Hepatic stellate cell (primary cell): ENCODE measurements at places on chromosomes 1 and 21.

DNA sequence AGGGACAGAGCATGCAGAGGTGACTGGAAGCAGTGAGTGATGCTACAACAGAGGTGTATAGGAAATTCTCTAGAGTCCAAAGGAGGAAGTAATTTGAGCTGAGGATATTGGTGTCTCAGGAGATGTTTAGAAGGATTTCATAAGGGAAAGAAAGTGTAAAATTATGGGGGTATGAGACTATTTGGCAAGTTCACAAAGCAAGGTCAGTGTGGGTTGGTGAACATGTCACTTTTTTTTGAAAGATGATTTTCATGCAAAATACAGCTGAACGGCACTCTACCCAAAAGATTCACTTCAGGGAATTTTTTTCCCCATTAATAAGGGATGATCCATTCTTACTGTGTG, 24.1 kb downstream of the HMGCS2 start:
- no peak for DNase-seq

GRCh38 chr1:20590306-20590777, 1.4 kb downstream of the CDA start:
- peak; percentile 52 for DNase-seq

GRCh38 chr1:86992861-86993260, 78.4 kb downstream of the HS2ST1 start:
- DNase-seq = no peak

DNA sequence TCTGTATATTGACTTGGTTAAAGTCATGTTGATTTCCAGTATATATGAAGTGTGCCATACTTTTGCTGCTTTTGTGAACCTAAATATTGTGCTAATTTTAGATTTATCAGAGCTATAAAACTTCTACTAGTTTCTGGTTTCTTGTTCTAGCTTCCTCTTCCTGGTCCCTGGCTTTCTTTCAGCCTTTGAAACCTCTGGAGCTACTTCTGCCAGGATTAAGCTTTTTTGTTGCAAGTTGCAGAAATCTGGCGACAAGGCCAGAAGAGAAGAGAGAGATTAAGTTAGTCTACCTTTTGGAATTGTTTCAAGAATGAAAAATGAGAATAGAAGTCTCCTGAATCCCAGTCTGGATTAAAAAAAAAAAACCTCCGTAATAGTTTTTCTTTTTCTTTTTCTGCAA, 13.5 kb downstream of the RNF2 start:
- no peak for DNase-seq

DNA sequence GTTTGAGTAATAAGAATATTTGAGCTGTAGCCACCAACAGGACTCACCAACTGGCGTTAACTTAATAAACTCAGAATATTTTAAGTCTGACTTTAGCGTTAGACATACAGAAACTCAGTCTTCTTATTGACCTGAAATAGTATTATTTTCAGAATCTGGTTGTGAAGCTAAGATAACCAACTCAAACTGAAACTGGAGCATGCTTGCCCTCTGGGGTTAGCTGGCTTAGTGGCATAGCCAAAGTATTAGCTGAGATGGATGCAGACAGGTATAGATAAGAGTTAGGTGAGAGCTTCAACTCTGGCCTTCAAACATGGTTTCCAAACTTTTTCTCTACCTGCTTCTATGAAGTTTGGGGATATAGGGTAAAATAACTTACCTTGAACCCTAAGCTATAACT, 40.5 kb downstream of the AMY1C start:
- no peak for DNase-seq

- no peak for DNase-seq
Measured at GRCh38 chr1:24737368-24738117, 7.7 kb upstream of the CLIC4 start.

DNA sequence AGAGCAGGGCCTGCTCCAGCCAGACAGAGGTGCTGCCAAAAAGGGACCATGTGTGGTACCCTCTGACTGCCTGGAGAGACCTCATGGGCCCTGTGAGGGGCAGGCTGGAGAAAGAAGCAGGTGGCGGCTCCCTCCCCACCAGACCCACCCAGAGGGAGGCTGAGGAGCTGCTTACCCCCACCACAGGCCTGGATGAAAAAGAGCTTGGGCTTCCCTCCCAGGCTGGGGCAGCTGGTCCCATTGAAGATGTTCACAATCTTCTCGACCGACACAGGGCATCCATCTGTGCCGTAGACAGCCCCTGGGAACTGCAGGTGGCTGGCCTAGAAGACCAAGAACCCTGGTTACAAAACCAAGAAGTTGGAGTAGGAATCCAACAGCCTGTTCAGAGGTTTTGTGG, 19.6 kb downstream of the CASP9 start:
- no peak for DNase-seq

DNA sequence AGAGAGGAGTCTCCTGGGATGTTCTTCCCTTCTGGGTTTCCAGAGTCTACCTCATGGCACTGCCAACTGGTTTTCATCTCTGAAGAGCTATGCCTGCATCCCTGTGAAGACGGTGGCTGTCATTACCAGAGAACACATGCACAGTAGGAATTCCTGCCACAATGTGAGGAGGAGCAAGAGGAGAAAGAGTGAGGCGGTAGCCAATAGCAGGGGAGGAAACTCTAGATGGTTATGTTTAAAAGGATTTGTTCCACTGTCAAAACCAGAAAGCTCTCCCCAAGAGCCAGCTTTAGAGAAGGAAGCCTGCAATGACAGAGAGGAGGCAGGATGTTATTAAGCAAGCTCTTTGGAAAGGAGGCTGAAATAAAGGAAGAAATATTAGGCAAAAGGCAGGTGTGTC, 12.3 kb downstream of the LMX1A start:
- DNase-seq = no peak

- DNase-seq = no peak
Measured at GRCh38 chr1:17053086-17053684, 647 bp downstream of the SDHB start.

DNA sequence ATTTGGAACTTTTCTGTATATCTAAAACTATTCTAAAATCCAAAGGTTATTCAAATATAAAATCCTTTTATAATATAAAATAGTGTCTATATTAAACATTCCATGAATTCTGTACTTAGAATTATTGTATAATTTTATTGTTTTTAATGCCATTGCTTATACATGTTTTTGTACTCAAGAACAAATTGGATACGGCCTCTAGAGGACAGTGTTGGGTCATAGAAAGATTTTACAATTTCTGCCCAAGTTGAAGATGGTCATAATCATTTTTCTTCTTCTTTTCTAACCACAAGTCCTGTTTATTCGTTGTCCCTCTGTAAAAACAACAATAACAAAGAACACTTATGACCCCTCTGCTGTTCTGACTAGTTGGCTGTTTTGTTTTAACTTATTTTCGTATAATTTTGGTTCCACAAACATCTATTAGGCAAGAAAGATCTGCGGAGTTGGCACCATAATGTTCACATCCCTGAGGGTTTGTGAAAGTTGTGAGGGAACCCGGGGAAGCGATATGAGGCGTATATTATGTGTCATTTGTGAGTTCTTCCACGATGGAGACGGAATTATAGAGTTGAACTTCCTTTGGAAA, 75.7 kb upstream of the KIF26B start:
- DNase-seq = no peak

DNA sequence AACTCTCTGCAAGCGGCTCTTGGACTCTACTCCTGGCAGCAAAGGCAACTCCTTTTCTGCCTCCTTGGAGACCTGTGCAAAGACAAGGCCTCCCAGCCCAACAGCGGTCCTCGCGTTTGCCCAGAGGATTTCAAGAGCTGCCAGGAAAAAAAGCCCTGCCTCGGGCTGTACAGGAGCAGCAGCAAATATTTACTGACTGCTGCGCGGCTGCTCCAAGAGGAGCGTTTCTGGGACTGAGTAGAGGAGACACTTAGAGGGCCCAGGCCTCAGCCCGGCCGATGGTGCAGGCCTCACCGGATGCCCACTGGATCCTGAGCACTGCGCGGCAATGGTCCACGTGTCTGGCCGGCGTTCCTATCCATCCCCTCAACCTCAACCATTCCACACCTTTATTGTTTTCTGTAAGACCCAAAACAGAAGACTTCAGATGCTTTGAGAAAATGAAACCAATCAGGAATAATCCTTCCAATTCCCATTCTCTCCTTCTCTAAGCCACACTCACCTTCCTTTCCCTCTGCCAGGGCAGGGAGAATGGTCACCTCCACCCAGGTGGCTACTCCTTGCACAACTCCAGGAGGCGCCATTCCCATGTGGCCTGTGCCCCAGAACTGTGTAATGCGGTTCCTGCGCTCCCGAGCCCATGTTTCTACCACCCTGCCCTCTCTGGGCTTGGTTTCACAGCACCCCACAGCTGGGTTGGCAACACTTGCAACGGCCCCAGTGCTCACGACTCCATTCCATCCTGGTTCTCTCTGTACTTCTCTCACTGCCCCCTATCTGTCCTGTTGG, 215.8 kb downstream of the TRABD2B start:
- no peak for DNase-seq

DNA sequence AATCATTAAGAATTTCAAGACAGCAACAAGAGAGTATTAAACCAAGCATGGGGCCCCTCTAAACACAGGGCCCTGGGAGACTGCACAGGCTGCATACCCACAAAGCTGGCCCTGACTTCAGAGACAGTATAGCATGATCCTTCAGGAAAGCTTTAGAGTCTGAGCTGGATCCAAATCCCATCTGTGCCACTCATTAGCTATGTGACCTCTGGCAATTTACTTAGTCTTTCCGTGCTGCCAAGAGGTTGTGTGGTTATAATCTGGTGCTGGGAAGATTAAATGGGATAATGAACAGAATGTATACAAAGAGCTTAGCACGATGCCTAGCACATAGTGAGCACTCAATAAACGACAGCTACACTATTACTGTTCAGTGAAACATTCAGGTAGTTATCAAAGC, 4.0 kb downstream of the PHC2 start:
- no peak for DNase-seq

DNA sequence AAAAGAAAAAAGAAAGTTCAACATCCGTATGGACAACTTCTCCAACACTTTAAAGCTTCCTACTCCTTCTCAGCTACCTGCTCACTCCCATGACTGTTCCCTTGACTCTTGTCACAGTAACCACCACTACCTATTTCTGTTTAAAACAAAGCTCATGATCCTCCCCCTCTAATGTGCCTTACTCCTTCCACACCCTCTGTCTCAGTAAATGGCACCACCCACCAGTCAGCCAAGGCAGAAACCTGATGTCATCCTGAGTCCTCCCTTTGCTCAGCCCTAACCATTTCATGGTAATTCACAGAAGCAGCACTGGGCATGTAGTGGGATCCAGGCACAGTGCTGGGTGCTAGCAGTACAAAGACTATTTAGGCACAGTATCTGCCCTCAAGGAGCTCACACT, 63.0 kb upstream of the PPM1J start:
- DNase-seq = no peak

DNA sequence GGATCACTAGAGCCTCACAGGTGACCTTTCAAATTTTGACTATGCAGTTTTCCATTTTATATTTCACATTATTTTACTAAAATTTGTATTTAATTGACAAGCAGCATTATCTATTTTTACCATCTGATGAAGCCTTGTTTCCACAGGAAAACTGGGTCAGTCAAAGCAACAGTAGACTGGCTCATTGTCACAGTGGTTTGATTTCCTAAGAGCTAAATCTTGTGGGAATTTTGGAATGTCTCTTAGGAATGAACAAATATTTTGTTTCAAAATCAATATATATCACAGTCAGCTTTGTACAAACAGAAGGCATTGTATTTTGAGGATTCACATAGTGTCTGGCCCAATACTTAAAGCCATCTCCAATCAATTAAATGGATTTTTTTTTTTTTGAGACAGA, 152.6 kb upstream of the RNPC3 start:
- no peak for DNase-seq

DNA sequence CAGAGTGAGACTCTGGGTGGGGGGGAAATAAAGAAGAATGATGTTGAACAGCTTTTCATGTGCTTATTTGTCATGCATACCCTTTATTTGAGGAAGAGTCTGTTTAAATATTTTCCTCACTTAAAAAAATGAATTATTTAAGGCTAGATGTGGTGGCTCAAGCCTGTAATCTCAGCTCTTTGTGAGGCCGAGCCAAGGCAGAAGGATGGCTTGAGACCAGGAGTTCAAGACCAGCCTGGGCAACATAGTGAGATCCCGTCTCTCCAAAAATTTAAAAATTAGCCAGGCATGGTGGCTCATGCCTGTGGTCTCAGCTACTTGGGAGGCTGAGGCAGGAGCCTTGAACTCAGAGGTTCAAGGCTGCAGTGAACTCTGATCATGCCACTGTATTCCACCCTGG, 25.4 kb downstream of the SLC30A1 start:
- no peak for DNase-seq

DNA sequence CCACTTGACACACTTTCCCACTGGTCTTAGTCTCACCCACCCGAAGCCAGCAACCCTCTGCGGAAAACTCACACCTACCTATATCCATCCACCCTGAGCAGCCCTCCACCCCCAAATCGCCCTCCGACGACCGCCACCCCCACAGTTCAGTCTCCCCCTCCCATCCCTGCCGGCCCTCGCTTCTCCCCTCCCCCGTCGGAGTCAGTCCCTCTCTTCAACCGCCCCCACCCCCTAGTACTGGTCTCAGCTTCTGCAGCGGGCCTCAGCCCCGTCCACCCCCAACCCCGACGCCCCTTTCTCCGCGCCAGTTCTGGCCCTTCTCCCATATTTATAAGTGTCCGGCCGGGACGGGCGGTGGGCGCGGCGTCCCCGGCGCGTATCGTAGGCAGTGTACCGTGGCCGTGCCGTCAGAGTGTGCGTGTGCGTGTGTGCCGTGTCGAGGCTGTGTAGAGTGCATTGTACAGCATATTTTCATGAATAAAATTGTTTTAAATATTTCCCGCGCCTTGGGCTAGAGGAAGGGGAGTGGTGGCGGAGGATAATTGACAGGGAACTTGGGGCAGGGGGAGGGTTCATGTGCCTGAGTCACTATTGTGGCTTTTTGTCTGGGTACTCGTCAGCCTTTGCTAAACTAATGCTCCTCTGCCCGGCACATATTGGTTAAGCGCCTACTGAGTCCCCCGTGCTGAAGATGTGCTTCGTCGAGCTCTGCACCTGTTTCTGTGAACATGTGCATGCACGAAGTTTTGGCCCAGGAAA, 22.0 kb downstream of the FOXO6 start:
- no peak for DNase-seq

DNA sequence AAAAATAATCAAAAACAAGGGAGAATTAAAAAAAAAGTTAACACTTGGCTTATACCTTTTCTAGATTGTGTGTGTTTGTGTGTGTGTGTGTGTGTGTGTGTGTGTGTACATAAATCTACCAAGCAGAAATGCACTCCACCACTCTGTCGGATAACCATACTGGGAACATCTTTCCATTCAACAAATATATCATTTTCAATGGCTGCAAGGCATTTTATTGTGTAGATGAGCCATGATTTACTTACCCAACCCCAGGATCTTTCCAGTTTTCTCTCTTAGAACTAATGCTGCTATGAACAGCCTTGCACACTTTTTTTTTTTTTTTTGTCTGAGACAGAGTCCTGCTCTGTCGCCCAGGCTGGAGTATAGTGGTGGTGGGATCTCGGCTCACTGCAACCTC, 25.8 kb downstream of the LRRC38 start:
- no peak for DNase-seq

GRCh38 chr1:20511518-20512428, 3.8 kb upstream of the MUL1 start:
- no peak for DNase-seq

- DNase-seq = no peak
Measured at GRCh38 chr1:220970311-220970710, 91.1 kb downstream of the HLX start.
